Activated naive CD4-positive, alpha-beta T cell treated with anti-CD3 and anti-CD28 coated beads, Interleukin-2, amount 50 U/mL, for 72 hours (primary cell): ENCODE measurements at places on chromosomes 4 and X. TPM values are rescaled to one million over a fixed set of nuclear protein-coding genes. Genes with fewer than 3 reads are reported as not detected.

GRCh38 chr4:128320656-128321055 lies 33.0 kb upstream of the PGRMC2 start:
- DNase-seq: no peak

DNA sequence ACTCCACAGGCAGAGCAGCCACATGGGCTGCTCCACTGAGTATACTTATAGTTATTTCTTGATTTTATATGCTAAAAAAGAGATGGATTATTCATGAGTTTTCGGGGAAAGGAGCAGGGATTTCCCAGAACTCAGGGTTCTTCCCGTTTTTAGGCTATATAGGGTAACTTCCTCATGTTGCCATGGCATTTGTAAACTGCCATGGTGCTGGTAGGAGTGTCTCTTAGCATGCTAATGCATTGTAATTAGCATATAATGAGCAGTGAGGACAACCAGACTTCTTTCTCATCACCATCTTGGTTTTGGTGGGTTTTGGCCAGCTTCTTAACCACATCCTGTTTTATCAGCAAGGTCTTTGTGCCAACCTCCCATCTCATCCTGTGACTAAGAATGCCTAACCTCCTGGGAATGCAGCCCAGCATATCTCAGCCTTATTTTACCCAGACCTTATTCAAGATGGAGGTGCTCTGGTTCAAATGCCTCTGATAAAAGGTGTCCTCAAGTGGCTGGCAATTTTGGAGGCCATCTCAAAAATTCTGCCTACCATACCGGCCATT lies 213.0 kb upstream of the VEGFC start:
- DNase-seq: no peak

DNA sequence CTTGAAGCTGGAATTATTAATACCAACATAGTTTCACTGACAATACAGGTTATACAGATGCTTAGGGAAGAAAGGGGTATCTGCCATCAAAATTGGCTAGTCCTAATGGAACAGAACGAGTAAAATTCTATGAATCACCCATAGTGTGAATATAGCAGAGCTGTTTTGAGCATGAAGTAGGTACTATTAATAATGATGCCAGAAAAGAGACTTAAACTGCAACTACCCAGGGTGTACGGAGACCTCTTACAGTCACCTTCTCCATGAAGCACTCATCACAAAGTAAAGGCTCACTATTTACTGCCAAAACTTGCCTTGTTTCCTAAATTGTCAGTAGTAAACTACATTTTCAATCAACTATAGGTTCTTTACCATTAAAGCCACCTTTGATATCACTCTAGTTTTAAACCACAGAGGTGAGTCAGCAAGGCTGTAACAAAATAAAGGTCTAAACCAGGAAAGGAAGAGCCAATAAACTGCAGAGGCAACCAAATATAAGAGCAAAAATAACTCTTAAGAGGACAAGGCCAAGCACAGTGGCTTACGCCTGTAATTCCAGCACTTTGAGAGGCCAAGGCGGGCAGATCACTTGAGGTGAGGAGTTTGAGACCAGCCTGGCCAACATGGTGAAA lies 114.4 kb downstream of the FRYL start:
- DNase-seq: no peak

DNA sequence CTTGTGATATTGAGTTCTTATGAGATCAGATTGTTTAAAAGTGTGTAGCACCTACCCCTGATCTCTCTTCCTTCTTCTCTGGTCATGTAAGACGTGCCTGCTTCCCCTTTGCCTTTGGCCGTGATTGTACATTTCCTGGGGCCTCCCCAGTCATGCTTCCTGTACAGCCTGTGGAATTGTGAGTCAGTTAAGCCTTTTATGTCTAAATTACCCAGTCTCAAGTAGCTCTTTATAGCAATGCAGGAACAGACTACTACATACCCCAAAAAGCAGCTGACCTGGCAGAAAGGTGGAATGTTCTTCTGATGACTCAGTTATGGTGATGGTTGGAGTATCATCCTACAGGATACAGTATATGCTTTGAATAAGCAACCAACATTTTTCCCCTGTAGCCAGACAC lies 11.4 kb upstream of the MCUB start:
- no peak for DNase-seq

GRCh38 chr4:121146530-121146929 lies 17.6 kb downstream of the TNIP3 start:
- no peak for DNase-seq

DNA sequence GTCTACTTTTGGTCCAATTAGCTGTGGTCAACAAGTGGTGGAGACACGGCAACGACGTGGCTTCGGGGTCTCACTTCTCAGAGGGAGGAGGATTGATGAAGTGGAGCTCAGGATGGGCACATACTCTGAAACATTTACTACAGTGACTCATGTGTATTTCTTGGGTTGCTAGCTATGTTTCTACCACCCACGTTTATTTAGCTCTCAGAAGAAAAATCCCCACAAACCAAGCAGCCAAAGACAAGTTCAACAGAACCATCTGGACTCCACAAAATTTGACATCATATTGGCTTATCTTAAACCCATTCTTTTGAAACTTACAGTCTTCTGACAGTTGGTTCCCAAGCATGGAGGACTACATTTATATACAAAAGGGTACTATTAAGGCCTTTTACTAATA lies 158.0 kb downstream of the CBLL2 start:
- DNase-seq: no peak

DNA sequence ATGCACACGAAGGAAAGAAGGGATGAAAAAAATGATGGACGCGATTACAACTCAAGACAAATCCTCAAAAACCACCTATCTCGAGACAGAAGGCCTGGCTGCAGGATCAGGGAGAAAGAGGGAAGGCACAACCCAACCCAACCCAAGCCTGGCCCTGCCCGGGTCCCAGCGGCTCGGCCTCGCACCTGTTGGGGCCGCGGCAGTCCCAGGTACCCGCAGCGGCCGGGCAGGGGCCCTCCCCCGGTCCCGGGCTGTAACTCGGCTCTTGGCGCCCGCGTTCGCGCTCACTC lies 464 bp downstream of the RASGEF1B start:
- no peak for DNase-seq

DNA sequence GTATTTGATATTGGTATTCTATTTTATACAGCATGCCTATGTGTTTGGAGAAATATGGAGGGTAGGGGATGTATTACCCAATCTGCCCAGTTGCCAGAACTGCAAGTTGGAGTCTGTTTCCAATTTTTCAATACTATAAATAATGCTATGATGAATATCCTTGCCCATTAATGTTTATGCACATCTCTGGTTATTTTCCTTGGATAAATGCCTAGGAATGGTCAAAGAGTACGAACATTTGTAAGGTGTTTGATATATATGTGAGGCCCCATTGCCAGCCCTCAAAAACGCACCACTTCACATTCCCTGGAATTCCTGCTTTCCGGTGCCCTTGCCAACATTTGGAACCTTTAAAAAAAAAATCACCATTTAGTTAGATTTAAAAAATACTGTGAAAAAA lies 34.3 kb downstream of the CLDN34 start:
- no peak for DNase-seq

DNA sequence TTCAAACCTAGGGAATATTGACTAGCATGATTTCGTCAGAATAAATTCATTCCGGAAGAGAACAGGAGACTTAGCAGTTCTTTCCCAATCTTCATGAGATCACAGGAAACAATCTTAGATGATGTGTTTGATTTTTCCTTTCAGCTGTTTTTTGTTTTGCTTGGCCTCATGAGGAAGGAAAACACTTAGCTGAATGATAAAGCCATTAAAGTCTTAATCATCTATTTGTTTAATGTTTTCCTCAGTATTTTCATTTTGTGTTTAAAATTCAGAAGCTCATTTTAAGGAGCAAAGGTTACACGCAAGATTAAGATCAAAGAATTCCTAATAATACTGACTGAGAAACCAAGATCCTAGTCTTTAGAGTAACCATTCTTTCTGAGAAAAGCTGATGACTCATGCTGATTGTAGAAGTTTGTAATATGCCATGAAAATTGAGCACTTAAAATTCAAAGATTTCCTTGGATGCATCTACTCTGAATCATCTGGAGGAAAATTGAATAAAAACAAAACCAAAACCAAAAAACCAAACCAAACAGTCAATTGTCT lies 15.4 kb upstream of the TBC1D19 start:
- DNase-seq: no peak

GRCh38 chr4:3276986-3277385 lies 15.8 kb upstream of the RGS12 start:
- DNase-seq: no peak

GRCh38 chrX:112614640-112615039 lies 65.1 kb downstream of the LHFPL1 start:
- DNase-seq: no peak

DNA sequence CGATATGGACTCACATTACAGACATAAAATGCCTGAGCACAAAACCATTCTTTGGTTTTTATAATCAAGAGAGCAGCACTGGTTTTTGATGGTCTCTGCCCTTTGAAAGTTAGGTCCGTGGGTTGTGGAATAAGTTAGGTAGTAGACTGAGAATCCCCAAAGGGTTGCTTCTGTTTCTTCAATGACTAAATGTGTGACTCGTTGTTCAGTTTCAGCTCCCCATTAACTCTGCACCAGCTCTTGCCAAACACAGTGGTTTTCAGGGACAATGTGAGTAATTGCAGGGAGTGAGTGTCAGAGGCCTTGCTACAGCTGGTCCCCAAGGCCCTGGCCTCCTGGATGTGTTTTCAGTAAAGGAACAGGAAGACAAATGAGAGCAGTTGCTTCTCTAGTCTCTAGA lies 24.8 kb downstream of the SMIM20 start:
- DNase-seq: peak; percentile 65

- DNase-seq: no peak
These were observed 1391.1 kb downstream of the FSTL5 start for GRCh38 chr4:160772668-160773067.

- DNase-seq: no peak
These were observed 96.6 kb downstream of the EVC2 start for GRCh38 chr4:5611750-5612149.

GRCh38 chr4:71406459-71406963 lies 67.7 kb downstream of the SLC4A4 start:
- no peak for DNase-seq

- DNase-seq: peak; percentile 60
These were observed 18.0 kb upstream of the CYP2U1 start for GRCh38 chr4:107913283-107913899.

- no peak for DNase-seq
These were observed 136.2 kb downstream of the PALLD start for GRCh38 chr4:168633064-168633463.

GRCh38 chr4:27514711-27515110 lies 654.1 kb downstream of the STIM2 start:
- no peak for DNase-seq

DNA sequence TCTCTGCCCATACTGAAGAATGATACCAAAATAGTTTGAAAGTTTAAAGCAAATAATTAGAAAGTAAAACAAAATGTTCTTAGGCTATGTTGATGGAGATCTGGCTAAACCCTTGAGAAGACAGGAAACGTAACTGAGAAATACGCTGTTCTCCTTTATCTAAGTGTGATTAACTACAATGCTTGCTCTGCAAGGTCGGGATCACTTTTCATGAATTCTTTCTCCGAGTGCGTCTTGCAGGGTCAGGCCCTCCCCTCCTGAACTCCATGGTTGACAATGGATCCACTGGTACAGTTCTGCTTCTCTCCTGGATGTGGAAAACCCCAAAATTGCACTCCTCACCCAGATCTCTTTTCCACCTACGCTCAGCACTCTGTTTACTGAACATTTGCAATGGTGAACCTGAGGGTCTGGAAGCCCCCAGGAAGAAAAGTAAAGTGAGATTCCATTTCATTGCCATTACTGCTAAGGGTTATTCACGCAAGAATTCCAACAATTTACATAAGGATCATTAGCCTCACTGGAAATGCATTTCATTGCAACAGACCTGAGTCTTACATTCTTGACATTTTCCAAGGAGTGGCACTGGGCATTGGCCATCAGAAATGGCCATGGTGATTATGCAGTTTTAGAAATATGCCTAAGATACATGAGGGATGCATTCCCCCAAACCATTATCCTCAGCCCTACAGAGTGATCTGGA lies 24.6 kb upstream of the WWC2 start:
- no peak for DNase-seq

DNA sequence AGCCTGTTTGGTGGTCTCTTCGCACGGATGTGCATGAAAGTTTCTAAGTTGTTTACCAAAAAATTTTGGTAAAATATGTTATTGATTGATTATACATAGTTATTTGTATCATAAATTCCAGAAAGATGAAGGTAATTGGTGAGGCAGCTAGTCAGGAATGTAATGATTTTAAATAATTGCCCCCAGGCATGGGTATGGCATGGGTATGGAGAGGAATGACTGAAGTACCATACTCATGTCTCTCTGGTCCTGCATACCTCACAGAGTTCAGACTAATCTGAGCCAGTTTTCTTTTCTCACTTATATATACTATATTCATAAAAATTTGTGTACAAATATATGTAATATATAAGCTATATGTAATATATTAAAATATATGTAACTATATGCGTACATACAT lies 329.0 kb upstream of the TECRL start:
- no peak for DNase-seq

- no peak for DNase-seq
These were observed 162.1 kb downstream of the APBB2 start for GRCh38 chr4:41052287-41052686.

- DNase-seq: no peak
These were observed 1.2 kb downstream of the SPOCK3 start for GRCh38 chr4:167232805-167233684.

DNA sequence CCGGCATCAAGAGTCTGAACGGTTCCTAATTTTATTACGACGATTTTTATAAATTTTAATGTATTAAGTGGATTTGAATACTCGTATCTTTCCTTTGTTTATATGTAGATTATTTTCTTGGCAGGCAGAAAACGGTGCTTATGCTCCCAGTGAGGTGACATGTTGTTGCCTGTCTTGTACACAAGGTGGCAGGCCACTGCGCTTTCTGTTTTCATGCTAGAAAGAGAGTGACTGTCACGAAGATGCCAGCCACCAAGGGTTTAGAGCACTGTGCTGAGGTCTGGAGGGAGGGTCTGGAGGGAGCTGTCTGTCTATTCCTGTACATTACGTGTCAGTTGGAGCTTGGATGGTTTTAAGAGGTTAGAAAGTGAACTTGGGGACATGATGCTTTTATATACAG lies 87.7 kb downstream of the SHROOM2 start:
- DNase-seq: no peak

The RHOXF2 gene
- not detected for total RNA-seq

The DHRSX gene
- total RNA-seq: 16.4 TPM

The MID1 gene
- total RNA-seq: 0.91 TPM

The TLL1 gene
- not detected for total RNA-seq

The PRKG2 gene
- total RNA-seq: 0.16 TPM

The ZC4H2 gene
- total RNA-seq: 17.5 TPM

The HMGN5 gene
- total RNA-seq: 5.8 TPM

The UCP1 gene
- not detected for total RNA-seq

The PDE5A gene
- total RNA-seq: 0.66 TPM

The CXCL9 gene
- total RNA-seq: 1.4 TPM

The SORCS2 gene
- 0.25 TPM for total RNA-seq

The SLC6A14 gene
- total RNA-seq: not detected
